Memory B cell (primary cell): ENCODE measurements at places on chromosomes 5 and 9.

DNA sequence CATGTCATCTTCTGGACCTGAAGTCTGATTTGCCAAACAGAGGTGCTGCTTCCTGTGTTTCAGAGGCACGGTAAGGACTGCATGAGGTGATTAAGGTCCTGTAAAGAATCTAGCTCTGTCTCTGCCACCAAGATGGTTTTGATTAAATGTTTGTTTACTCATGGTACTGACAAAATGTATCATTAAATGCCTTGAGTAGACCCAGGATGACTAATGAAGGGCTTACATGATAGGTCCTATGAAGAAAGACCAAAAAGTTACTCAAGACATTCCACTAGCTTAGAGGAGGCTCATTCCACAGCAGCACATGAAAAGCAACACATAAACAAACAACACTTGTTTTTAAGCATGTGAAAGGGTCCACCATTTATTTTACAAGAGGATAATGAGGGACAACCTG lies 100.9 kb downstream of the BOD1 start:
- no peak for DNase-seq

DNA sequence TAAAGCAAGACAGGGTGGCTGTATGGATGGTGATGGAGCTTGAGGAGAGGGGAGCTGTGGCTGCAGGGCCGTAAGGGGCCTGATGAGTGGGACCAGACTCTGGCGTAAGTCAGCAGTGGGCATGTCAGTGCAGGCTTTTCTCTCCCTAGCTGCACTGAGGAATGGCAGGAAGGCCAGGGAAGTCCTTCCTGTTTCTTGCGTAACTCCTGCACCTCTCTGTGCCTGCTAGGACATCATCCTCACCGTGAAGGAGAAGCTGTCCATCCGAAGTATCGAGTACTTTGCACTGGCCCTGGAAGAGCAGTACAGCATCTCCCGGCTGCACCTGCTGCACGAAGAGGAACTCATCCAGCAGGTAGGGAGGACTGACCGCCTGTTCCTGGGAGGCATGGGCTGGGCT lies 24.1 kb upstream of the TRMT10B start:
- DNase-seq: no peak

- DNase-seq: no peak
Measured at GRCh38 chr9:133738640-133739225, 581 bp upstream of the SARDH start.

DNA sequence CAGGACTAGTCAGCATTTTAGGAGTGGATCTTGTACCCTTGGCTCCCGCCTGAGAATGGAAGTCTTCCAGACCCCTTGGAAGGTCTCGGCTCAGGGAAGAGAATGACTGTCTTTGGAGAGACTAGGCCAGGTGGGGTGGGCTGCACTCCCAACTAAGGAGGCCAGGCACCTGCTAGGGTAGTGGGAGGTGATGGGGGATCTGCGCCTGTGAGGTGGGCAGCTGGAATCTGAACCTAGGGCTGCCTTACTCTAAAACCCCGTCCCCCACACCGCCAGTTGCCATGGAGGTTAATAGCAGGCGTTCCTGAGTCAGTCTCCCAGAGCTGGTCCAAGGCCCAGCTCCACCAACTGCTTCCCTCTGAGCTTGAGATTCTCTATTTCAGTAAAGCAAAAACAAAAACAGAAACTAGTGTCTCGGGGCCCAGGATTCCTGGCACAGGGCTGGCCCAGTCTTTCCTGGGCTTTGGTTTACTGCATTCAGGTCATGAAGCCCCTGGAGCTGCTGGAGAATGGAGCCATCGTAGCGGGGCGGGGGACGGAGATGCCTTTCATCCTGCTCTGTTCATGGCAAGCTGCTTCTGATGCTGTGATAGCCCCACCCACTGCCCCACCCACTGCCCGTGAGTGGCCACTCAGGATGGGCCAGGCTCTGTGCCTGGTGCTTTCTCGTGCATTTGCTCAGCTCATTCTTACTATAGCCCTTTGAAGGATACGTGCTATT lies 57.5 kb downstream of the DAB2IP start:
- no peak for DNase-seq

GRCh38 chr5:139837711-139838380 lies 42.2 kb downstream of the PSD2 start:
- no peak for DNase-seq

DNA sequence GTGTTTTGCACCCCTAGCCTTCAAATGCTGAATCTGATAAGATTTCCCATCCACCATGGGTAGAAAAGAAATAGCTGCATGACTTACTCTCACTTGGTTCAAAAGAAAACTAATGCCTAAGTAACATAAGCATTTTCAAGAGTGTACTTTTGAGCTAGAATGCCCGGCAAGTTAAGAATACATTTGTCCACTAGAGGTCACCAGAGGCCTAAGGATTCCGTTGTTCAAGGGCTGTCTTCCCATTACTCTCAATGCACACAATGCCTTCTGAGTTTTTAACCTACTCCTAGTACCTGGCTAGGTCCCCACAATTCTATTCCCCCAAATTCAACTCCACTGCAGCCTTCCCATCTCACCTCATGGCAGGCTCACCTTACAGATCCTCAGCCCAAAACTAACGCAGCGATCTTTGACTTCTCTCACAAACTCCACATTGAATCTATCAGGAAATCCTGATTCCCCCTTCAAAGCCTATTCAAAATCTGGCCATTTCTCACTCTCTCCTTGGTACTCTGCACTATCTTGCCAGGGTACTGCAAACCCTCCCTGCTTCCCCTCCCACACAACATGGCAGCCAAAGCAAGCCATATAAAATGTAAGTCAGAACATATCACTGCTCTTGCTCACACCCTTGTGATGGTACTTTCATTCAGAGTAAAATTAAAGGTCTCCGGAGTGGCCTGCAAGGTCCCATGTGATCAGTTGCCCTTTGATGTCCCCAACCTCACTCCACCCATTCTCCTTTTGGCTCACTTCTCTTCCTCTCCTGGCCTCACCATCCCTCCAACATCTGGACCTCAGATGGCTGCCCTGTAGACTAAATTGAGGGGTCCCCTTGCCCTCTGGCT lies 13.4 kb downstream of the OXCT1 start:
- DNase-seq: peak; percentile 57

DNA sequence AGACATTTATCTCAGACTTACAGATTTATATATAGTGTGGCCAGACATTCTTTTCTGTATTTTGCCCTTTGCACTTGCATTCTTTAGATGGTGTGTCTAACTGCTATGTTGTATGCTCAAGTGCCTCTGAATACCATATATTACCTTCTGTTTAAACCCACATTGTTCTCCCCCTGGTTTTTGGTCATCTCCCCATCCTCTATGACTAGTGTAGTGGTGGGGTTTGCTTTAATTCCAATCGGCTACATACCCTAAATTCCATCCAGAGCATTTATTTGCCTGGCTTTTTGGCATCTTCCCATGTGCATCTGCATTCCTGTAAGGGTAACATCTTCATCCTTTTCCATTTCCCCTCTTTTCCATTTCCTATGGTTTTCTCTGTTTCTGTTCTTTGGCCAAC lies 271.0 kb upstream of the SLC30A5 start:
- DNase-seq: no peak
